ENCODE measurements at places on chromosomes 4 and X. TPM values are rescaled to one million over a fixed set of nuclear protein-coding genes. Genes with fewer than 3 reads are reported as not detected.

GRCh38 chr4:134862116-134862515 lies 660.5 kb upstream of the PABPC4L start:
- H3K27ac ChIP-seq = no peak overlapping the region
- no peak overlapping the region for H3K4me3 ChIP-seq
- no peaks in the 10 kb centered on the region for H3K4me1 ChIP-seq
- no peaks in the 10 kb centered on the region for H3K36me3 ChIP-seq
- H3K27me3 ChIP-seq = no peaks in the 10 kb centered on the region

GRCh38 chrX:17527135-17527701 lies 152.2 kb downstream of the NHS start:
- H3K4me3 ChIP-seq = no peak overlapping the region
- peaks cover 3% of the 10 kb centered on the region for H3K4me1 ChIP-seq
- H3K27ac ChIP-seq = no peak overlapping the region
- no peaks in the 10 kb centered on the region for H3K36me3 ChIP-seq

- H3K4me1 ChIP-seq = peaks cover 6% of the 10 kb centered on the region
- no peaks in the 10 kb centered on the region for H3K27me3 ChIP-seq
- no peak for DNase-seq
- no peak overlapping the region for H3K4me3 ChIP-seq
Observed at GRCh38 chr4:176436293-176436973, 116.7 kb downstream of the SPCS3 start.

GRCh38 chrX:131747173-131747572 lies 203.3 kb downstream of the OR13H1 start:
- no peak overlapping the region for H3K27ac ChIP-seq
- H3K36me3 ChIP-seq = peaks cover 5% of the 10 kb centered on the region
- no peaks in the 10 kb centered on the region for H3K4me1 ChIP-seq
- H3K4me3 ChIP-seq = no peak overlapping the region

- no peaks in the 10 kb centered on the region for H3K4me1 ChIP-seq
- no peaks in the 10 kb centered on the region for H3K27me3 ChIP-seq
Observed at GRCh38 chr4:114481856-114482255, 116.8 kb upstream of the UGT8 start.

DNA sequence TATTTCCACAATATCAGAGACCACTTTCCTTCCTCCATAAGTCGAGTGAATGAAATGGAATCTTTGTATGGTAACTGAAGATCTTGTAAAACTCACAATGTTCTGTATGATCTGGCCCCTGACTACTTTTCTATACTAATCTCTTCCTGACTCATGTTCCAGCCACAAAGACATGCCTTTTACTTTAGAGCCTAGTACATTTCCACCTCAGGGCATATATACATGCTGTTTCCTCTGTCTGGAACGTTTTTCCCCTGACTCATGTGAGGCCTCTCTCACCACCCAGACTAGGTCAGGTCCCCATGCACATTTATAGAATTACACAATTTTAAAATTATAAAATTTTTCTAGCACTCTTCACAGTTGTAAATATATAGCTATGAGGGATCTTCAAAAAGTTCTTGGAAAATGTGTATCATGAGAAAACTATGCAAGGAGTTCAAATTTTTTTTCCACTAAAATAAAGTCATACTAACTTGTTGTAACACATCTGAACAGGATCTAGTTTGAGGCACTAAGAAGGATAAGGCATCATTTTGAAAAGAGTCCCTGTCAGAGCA lies 208.8 kb downstream of the SH2D1A start:
- no peaks in the 10 kb centered on the region for H3K27me3 ChIP-seq
- H3K4me3 ChIP-seq = no peak overlapping the region
- DNase-seq = no peak
- H3K36me3 ChIP-seq = no peaks in the 10 kb centered on the region

GRCh38 chrX:14412686-14413085 lies 116.7 kb upstream of the GLRA2 start:
- no peak overlapping the region for H3K4me3 ChIP-seq
- no peaks in the 10 kb centered on the region for H3K36me3 ChIP-seq
- H3K27ac ChIP-seq = no peak overlapping the region

DNA sequence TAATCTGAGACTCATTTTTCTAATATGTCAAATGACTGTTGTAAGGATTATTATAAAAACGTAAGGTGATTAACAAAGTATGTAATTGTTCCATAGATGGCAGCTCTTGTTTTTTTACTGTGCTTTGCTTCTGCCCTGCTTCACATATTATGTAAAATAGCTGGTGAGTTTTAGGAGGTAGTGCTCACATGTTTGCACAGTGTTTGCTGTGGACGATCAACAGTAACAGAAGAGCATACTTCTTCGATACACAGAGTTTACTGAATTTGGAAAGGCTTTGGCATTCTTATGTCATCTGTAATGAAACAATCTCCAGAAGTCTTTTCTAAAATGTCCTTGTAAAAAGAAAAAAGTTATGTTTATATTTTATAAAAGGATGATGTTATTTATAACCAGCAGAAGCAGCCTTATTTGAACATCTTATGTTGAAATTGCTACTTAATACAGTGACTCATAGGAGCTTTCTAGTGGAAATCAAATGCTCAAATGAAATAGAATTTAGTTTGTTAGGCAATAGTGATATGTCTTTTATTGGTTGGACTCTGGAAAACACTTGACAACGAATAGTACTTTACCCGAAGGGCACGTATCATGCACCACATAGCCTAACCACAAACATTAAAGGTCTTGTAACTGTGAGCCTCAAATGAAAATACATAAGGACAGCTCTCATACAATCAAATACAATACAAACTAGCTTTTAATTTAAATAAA lies 1.9 kb upstream of the MTTP start:
- peaks cover 3% of the 10 kb centered on the region for H3K4me1 ChIP-seq
- no peak for DNase-seq
- no peaks in the 10 kb centered on the region for H3K36me3 ChIP-seq

DNA sequence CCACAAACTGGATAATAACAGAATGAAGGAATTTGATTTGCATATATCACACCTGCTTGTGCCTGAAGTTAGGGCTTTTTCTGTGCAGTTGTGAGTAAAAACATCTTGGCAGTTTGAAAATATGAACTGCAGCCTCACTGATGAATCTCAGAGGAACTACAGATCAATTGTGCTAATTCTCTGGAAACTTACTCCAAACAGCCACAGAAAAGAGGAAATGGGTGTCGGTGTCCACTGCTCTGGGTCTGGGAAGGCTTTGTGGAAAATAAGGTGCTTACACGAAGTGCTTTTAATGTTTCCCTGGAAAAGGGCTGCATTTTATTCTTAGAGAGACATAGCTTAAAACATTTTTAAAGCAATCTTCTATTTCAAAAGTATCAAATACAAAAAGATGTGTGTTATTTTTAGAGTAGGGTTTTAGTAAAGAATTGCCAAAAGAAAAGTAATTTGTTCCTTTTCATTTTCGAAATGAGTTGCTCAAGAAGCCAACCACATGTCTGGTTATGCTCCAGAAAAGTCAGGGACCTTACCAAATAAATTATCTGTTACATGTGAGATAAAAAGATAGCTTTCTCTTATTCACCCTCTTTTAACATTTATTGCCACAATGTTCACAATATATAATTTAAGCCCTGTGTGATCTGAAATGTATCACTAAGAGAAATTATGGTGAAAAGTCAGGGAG lies 240.1 kb downstream of the FRAS1 start:
- peaks cover 10% of the 10 kb centered on the region for H3K4me1 ChIP-seq
- H3K27me3 ChIP-seq = peaks cover 38% of the 10 kb centered on the region
- no peak overlapping the region for H3K27ac ChIP-seq
- no peaks in the 10 kb centered on the region for H3K36me3 ChIP-seq

DNA sequence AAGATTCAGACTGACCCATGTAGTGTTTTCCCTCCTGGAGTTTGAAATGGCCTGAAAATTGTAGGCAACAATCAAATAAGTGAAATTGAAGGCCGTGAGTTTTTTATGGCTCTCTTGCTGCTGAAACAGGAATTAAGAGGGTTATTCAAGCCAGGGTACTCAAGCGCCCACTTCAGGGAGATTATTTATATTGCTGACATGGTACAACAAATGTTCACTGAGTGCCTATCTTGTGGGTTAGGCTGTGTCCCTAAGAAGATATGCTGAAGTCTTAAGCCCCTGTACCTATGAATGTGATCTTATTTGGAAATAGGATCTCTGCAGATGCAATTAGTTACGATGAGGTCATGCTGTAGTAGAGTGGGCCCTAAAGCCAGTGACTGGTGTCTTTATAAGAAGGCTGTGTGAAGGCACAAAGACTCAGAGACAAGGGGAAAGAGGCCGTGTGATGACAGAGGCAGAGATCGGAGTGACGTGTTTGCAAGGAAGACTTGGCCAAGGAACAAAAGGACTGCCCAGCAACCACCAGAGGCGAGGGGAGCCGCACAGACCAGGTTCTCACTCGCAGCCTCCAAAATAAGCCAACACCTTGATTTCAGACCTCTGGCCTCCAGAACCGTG lies 72.9 kb downstream of the MED28 start:
- H3K27me3 ChIP-seq = peaks cover 5% of the 10 kb centered on the region
- no peaks in the 10 kb centered on the region for H3K4me1 ChIP-seq
- no peak for DNase-seq
- H3K4me3 ChIP-seq = no peak overlapping the region
- H3K27ac ChIP-seq = no peak overlapping the region

DNA sequence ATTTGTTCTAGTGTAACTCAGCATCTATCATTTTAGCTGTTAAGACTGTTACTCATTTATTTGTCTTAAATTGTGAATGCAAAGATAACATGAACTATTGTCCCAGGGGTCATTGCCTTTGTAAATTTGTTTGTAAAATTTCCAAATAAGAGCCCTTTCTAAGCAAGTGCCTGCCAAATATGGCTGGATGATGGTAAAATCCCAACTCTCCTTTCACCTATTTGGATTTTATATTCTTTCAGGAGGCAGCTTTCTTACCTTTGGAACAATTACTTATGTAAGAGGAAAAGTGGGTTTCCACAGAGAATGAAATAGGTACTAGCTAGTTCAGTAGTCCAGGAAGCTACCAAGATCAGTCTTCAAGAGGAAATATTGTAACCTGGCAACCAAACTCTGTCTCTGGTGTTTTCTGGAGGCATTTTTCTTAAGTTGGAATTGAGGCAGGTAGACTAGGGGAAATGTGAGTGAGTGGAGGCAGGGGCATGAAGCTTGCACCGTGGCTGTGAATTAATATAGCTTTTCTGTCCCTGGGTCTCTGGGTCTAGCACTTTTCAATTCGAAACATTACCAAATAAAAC lies 363.0 kb upstream of the ZCCHC13 start:
- H3K27ac ChIP-seq = no peak overlapping the region
- peaks cover 9% of the 10 kb centered on the region for H3K4me1 ChIP-seq
- H3K36me3 ChIP-seq = peaks cover 4% of the 10 kb centered on the region
- DNase-seq = no peak

DNA sequence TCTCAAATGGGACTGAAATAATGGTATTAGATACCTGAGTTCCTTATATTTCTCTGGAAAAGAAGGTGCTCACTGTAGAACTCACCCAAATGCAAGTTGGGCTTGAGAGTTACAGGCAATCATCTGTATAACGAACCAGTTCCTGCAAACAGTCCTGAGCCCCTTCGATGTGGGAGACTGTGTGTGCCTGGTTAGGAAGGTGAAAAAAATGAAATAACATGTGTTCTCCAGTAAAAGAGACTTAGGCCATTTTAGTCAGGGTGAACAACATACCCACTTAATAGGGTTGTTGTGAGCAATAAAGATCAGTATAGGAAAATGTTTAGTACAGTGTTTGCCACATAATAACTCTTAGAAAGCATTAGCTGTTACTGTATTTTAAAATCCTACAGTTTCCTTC lies 23.4 kb downstream of the STIM2 start:
- no peak for DNase-seq
- H3K4me1 ChIP-seq = peaks cover 73% of the 10 kb centered on the region
- peak overlapping the region; percentile 65 for H3K4me3 ChIP-seq

DNA sequence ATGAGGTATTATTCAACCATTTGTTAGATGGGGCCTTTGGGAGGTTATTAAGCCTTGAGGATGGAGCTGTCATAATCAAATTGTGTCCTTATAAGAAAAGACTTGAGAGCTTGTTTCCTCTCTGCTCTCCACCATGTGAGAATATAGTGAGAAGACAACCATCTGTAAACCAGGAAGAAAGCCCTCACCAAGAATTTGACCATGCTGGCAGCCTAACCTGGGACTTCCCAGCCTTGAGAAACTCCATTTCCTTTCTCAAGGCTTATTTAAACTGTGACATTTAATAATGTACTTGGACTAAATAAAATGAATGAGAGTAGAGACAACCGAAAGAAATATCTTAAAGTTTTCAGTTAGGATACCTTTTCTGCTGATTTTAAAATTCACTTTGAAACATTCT lies 83.7 kb upstream of the GC start:
- H3K27me3 ChIP-seq = no peaks in the 10 kb centered on the region
- no peak overlapping the region for H3K27ac ChIP-seq
- no peaks in the 10 kb centered on the region for H3K4me1 ChIP-seq
- no peak for DNase-seq

DNA sequence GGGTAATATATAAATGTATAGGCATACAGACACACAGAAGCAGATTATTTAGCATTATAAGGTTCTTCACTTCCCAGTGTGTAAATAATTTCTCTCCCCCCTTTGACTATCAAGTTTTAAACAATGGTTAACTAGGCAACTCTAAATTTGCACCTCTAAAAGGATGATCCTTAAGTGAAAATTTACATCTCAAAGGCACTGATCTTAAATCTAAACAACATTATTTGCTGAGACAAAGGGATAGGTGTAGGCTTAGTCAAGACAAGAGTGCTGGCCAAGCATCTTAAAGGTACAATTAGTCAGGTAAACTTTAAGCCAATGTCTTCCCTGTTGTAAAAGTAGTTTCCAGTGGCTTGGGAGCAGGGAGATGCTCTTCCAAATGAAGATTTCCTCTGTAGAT lies 33.0 kb downstream of the NLRP2B start:
- no peak overlapping the region for H3K4me3 ChIP-seq
- H3K36me3 ChIP-seq = no peaks in the 10 kb centered on the region
- no peak for DNase-seq
- H3K4me1 ChIP-seq = no peaks in the 10 kb centered on the region
- no peaks in the 10 kb centered on the region for H3K27me3 ChIP-seq
- H3K27ac ChIP-seq = no peak overlapping the region

DNA sequence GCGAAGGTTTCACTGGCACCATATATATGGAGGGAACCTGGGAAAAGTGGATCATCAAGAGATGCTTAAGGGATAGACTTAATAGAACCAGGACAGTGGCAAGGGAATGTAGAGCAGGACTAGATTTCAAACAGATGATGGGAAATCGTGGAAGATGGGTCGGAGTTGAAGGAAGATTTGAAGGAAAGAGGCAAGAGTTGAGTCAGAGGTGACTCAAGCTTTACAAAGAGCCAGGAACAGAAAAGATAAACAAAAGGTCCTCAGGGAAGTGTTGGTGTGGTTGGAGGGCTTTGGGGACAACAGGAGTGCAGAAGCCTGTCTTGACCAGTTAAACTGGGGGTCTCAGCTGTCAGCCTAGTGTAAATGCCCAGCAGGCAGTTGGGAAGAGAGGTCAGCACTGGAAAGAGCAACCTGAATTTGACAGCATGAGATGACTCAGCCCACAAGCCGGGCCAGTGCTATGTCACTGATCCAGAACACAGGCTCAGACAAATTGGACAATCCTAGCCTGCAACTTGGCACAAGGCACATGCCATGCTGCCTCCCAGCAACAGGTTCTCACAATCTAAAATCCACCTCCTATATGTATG lies 230.5 kb downstream of the IDS start:
- no peaks in the 10 kb centered on the region for H3K36me3 ChIP-seq
- H3K27me3 ChIP-seq = peaks cover 9% of the 10 kb centered on the region
- H3K4me1 ChIP-seq = no peaks in the 10 kb centered on the region
- H3K4me3 ChIP-seq = no peak overlapping the region
- DNase-seq = no peak

The ARX gene
- total RNA-seq = not detected

The TMPRSS11D gene
- total RNA-seq = not detected

The SPARCL1 gene
- not detected for total RNA-seq

The CABS1 gene
- total RNA-seq = not detected

The NKX6-1 gene
- total RNA-seq = not detected

The CT55 gene
- total RNA-seq = not detected

The KDR gene
- total RNA-seq = not detected

Data from activated CD8-positive, alpha-beta memory T cell treated with anti-CD3 and anti-CD28 coated beads, Interleukin-2, amount 10 ng/mL, durations not matched to agents 7 days and 5 days (primary cell).